ENCODE measurements at places on chromosomes 11 and 22.

DNA sequence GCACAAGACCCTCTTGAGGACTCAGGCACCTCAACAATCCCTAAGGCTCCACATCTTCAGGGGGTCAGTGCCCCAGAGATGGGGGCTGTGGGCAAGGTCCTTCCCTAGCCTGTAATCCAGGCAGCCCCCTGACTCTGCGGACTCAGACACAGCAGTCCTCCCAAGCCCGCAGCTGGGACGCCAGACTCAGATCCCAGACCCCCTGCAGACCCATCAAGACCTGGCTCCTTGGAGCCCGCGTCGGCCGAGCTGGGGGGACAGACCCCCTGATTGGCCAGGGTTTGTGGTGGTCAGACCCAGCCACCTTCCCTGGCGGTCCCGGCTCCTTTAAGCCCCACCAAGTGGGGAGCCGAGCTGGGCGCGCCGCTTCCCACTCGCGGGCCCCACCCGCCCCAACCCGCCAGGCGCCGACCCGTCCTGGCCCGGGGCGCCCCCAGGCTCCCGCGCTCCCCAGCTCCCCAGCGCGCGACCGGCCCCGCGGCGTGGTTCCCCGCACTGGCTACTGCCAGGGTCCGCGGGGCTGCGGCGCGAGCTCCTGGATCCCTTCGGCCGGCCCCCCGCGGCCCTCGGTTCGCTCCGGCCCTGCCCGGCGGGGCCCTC, 458 bp downstream of the OSBPL5 start:
- no peak for DNase-seq

DNA sequence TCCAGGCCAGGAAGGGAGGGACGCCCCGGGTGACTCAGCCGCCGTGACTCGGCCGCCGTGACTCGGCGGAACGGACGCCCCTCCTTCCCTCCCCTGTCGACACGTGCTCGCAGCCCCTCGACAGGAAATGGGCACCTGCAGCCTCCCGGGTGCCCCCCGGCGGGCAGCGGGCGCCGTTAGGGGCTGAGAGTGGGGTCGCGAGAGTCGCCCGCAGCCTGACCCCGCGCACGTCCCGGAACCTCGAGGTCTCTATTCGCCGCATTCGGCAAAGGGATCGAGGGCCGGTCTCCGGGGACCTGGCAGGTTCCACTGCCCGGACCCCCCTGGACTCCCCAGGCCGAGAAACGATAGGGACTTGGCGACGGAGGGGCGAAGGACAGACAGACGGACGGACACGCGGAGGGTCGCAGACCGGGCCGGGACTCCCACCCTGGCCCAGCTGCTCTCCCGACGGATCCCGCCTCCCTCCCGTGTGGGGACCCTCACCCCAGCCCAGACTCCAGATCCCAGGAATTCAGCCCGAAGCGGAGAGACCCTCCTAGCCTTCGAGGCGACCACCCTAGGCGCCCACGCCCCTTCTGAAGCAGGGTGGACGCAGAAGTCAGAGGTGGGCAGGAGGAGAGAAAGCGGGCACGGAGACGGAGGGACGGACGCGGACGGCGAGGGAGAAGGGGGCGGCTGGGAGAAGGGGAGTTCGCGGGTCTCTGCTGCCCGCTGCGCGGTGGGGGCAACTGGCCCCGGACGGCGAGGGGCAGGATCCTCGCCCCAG, 648 bp downstream of the FOSL1 start:
- DNase-seq = peak; percentile 82

GRCh38 chr22:20405931-20406685, 12.2 kb downstream of the ZNF74 start:
- DNase-seq = no peak

- no peak for DNase-seq
Observed at GRCh38 chr11:3106736-3107524, 49.7 kb upstream of the CARS1 start.

- no peak for DNase-seq
Observed at GRCh38 chr11:99773646-99774045, 752.9 kb downstream of the CNTN5 start.

DNA sequence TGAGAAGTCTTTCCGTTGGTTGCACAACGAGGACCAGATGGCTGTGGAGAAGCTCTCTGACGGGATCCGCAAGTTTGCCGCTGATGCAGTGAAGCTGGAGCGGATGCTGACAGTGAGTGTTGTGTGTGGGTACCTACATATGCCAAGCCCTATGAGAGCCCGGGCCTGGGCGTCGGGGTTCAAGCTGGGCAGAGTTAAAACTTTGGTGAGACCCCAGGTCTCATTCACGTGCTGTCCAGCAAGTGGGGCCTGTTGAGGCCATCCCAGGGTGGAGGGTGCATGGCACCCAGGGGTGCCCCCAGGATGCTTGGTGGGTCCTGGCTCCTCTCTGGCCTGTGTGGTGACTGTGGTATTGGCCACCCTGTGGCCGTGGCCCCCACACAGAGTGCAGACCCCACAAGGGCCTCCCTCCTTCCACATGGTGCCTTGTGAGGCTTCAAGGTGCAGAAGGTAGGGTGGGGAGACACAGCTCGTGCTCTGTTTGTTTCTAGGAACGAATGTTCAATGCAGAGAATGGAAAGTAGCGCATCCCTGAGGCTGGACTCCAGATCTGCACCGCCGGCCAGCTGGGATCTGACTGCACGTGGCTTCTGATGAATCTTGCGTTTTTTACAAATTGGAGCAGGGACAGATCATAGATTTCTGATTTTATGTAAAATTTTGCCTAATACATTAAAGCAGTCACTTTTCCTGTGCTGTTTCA, 12.8 kb downstream of the GATD1 start:
- DNase-seq = no peak

DNA sequence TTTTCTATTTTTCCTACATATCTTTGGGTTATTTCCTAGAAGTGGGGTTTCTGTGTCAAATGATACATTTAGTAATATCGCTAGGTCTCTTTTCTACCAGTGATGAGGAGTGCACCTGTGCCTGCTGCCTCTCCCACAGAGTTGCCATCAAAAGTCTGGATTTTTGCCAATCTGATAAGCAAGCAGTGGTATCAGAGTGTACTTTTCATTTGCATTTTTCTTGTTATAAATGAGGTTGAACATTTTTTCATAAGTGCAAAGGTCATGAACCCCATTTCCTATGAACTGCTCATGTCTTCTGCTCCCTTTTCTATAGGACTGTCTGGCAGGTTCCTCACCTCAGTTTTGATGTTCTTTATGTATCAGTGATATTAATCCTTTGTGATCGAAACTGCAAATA, 1.7 kb downstream of the TRPM5 start:
- DNase-seq = peak; percentile 0

DNA sequence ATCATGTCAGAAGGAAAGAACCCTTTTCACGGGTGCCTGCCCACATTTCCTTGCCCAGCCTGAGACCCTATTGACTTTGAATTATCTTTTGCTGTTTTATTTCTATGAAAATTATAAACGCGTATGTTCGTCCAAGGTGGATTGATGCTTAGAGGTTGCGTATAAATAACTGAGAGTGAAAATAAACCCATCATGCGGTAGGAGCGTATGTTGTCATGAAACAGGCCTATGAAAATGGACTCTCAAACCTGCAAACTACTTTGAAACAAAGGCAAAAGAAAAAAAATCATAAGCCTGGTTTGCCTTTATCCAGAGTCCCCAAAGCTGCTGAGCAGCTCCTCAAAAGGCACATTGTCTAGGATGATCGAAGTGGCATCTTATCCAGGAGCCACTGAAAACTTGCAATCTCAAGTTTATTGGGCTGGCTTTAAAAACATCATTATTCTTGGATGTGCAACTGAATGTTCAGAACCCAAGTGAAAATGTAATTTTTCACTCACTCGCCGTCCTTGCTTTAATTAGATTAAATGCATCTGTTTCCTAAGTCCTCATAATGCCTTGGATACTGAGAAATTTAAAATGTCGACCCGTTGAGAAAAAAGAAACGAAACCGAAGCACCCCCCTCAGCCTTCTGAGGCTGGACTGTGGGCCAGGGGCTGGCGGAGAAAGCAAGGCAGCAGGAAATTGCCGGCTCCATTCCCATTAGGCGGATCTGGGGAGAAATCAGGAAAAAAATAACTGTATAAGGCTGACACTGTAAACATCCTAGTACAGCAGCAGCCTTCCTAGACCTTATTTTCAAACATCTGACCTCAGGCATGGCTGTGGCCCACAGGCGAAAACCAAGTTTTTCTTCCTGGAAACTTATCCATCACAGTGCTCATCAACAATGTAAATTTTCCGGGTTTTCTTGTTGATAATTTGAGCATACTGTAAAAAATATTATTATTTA, 82.9 kb upstream of the PPARA start:
- DNase-seq = no peak

- DNase-seq = no peak
Observed at GRCh38 chr22:47100646-47101200, 338.3 kb downstream of the TBC1D22A start.

- DNase-seq = no peak
Observed at GRCh38 chr22:37481347-37481907, 4.8 kb downstream of the MFNG start.

DNA sequence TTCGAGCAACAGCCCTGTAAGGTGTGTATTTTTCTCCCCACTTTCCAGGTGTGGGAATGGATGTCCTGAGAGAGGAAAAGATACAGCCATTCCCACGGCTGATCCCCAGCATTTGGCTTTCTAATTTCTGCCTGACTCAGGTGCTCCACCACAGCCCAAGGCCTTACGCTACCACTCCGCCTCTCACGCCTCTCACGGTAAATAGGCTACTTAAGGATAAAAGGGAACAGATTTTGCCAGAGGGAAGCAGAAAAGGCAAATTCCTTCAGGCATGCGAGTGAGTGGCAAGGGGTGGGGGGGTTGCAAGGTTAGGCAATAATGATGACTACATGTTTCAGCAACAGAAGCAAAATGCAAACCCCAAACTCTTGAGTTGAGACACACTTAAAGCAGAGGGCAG, 9.2 kb downstream of the PVALB start:
- no peak for DNase-seq

- DNase-seq = no peak
Observed at GRCh38 chr11:80849253-80849652, 1408.4 kb upstream of the TENM4 start.

DNA sequence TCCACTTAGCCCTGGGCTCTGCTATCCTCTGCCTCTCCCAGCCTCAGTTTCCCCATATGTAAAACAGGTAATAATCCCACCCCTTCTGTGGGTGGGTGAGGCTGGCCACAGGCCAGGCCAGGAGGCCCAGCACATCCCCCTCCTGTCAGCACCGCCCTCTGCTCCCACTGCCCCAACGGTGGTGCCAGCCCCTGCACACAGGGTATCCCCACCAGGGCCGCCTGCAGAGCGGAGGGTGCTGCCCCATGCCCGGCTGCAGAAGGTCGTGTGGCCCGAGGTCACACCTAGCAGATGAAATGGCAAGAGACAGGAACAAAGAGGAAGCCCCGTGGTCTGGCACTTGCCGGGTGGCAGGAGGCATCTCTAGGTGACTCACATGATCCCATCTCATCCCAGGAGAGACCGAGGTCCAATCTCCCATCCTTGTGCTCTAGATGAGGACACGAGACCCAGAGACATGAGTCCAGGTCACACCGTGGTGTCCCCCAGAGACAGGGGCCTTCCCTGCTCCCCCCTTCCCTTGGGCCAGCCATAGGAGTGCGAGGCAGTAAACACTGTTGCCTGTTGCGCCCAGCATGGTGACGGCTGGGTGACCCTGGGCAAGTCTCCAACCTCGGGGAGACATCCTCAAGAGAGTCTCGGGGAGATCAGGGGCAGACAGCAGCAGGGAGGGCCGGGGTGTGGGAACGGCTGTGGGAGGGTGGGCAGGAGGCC, 27.2 kb upstream of the PPARA start:
- no peak for DNase-seq

DNA sequence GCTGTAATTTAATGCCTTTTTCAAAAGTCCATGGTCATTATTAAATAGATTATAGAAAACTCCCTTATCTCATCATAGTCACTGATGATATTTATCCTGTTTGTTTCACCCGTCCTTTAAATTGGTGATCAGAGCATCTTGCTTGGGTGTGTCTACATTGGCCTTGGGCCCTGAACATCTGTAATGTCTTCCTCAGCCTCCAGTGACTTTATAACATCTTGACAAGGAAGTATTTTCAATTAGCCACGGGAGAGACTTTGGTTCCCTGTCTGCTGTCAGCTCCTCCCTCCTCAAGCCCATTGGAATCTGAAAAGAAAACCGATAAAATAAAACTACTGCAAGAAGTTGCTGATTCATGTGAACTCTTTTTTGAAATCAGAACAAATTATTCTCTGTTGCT, 116.9 kb upstream of the TTC12 start:
- no peak for DNase-seq

DNA sequence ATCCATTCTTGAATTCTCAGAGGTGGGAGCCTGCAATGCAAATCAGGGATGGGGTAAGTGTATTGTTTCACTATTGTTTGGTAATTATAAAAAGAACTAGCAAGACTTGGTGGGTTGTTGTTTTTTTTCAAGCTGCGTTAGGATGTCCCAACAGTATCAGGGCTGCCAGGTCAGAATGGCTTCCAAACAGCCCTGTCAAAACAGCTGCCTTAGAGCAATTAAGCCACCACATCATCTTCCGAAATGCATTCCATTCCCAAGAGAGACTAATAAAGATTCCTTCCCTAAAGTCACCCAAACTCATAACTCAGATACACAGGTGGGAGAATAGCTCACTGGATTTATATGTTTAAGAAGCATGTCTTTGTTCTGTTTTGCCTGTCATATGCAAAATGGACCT, 23.5 kb downstream of the BBOX1 start:
- no peak for DNase-seq

- no peak for DNase-seq
Observed at GRCh38 chr22:19721330-19722177, 1.8 kb upstream of the GP1BB start.

GRCh38 chr11:37182031-37182430, 584.0 kb upstream of the RAG2 start:
- DNase-seq = no peak

GRCh38 chr11:14904745-14905103, 12.7 kb upstream of the CYP2R1 start:
- peak; percentile 85 for DNase-seq

GRCh38 chr11:108307751-108308150, 84.9 kb downstream of the ATM start:
- DNase-seq = no peak

DNA sequence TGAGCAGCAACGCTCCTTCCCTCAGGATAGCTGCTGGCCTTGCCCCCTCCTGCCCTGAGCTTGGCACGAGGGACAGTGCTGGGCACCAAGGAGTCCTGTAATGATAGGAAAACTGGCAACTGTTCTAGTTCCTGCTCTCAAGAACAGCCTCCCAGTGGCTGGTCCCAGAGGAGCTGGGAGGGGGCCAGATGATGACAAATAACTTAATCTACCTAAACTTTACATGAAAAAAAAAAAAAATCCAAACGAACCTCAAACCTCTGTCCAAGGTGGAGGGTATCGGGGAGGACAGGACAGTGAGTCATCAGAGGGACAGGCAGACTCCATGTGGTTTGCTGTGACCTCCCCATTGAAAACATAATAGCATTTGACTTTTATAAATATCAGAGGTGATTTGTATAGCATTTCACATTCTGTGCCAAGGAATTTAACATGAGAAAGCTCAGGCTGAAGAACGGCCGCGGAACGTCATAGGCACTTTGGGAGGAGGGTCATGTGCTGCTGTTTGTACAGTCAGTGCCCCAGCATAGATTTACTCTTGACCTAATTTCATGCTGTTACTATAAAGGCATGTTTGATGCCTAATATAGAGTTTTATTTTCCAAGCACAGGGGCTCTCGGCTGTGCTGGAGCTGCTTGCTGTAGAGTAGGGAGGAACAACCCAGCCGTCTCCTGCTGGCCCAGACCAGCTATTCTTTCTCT, 98.2 kb upstream of the NNMT start:
- DNase-seq = no peak

GRCh38 chr11:119229288-119229672, 23.1 kb downstream of the CBL start:
- DNase-seq = no peak

All from activated CD8-positive, alpha-beta memory T cell treated with anti-CD3 and anti-CD28 coated beads, Interleukin-2, amount 50 U/mL, for 4 hours (primary cell).